ENCODE measurements at places on chromosomes 2 and 18.

DNA sequence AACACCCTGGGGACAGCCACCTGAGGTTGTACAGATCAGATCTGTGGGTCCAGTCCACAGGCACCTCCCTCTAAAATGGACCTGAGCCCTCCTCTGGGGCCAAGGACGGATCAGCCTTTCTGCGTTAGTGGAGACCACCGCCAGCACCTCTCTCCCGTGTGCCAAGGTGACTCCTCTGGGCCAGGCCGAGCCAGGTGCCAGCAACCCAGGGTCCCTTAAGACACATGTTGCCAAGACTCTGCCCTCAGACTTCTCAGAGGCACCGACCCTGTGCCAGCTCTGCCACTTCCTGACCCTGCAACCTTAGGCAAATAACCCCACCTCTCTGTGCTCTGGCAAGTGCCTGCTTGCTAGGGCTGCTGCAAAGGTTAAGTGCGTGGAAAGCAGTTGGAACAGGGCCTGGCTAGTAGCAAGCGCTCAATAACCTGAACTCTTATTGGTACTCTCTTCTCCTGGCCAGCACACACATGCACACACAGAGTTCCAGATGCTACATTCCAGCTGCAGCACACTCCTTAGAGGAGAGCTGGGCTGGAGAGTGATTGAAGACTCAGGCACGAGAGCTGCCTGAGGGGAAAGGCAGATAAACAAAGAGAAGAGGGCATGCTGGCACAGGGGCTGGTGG, 105.6 kb downstream of the TNS1 start:
- DNase-seq: no peak

DNA sequence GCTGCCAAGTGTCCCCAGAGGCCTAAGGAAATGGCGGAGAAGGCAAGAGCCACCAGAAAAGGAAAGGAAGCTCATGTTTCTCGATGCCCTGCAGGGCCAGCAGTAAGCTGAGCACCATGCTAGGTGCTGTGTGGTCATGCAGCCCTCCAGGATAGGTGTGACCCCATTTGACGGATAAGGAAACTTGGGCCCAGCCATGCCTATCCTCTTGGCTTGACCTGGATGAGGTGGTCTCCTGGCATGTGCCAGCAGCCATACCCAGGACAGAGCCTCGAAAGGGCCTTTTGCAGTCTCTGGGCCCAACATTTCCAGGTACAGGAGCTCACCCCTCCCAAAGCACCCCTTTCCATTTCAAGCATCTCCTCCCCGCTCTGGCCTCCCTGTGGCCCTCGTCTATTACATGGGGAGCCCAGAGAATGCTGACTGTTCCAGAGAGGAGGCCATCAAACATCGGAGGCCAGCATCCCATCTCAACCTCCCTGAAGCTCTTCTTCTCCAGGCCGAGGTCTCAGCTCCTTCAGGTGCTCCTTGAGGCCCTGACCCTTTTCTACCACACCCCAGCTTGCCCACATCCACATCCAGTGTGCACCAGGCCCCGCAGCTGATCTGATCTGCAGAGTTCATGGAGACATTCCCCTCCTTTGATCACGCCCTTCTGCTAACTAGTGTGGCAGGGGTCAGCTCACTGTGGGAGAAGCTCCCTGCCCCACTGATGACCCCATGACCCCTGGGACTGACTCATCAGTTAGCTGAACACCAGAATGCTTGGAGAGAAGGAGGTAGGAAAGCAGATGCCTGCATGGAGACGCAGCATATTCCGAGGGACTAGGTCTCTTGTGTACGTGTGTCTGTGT, 208.4 kb downstream of the TNS1 start:
- DNase-seq: no peak

DNA sequence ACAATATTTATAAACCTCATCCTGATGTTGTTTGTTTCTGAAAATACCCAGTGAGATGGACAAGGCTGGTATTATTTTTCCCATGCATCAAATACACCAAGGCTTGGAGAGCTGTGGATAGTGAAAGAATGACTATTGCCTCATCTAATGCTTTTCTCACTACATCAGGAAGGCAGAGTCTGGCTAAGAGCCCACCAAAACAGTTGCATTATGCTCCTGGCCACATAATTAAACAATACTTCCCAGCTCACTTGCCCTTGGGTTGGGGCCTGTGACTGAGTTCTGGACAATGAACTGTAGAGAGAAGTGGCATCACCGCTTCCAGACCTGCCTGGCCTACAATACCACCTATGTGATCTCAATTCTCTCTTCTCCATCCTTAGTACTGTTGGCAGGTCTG, 46.4 kb upstream of the REEP1 start:
- DNase-seq: no peak

- DNase-seq: no peak
Measured at GRCh38 chr18:63344263-63344662, 22.7 kb downstream of the KDSR start.

DNA sequence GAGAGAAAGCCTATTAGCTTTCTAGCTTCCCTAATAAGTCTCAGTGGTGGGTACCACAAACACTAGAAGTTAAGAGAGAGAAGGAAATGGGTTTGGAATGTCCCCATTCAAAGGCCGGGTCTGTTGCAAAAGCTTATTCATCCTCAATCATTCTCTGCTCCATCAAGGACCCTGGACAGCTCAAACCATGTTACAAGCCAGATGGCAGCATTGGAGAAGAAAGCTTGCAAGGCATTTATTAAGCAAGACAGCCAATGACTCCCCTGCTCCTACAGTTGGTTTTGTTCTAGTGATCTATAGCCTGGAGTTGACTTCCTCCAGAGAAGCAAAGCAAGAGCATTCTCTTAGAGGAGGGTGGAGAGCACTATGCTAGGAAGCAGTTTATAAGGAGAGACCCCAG, 86.9 kb upstream of the LMAN1 start:
- no peak for DNase-seq

All from CD4-positive, alpha-beta T cell treated with Interleukin-4 for 4 hours (primary cell).